Mucosa of gallbladder (tissue), 1 donor: ENCODE measurements at places on chromosomes 6 and 20. TPM values are rescaled to one million over a fixed set of nuclear protein-coding genes. Genes with fewer than 3 reads are reported as not detected.

- no peak for DNase-seq
Observed at GRCh38 chr6:101001607-101002006, 120.5 kb upstream of the ASCC3 start.

DNA sequence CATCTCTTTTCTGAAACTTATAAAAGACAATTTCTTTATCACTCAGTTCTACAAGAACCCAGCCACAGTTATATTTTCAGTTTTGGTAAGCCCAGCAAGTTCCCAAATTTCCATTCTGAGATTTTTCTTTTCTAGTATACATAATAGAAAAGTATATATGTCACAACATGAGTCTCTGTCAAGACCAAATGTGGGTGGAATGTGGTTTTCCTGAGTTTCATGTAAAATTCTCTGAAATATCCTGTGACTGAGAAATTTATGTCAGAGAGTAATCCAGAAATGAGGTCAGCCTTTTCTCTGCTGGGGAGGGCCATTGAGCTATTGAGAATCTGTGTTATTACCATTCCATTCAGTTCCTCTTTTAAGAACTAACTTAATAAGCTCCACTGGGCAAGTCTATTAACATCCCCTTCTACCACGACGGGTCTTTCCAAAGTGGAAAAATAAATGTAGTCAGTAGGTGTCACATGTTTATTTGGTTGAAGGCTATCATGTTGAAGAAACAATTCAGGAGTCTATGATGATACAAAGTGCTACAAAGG lies 100.7 kb upstream of the HMGN3 start:
- no peak for DNase-seq

DNA sequence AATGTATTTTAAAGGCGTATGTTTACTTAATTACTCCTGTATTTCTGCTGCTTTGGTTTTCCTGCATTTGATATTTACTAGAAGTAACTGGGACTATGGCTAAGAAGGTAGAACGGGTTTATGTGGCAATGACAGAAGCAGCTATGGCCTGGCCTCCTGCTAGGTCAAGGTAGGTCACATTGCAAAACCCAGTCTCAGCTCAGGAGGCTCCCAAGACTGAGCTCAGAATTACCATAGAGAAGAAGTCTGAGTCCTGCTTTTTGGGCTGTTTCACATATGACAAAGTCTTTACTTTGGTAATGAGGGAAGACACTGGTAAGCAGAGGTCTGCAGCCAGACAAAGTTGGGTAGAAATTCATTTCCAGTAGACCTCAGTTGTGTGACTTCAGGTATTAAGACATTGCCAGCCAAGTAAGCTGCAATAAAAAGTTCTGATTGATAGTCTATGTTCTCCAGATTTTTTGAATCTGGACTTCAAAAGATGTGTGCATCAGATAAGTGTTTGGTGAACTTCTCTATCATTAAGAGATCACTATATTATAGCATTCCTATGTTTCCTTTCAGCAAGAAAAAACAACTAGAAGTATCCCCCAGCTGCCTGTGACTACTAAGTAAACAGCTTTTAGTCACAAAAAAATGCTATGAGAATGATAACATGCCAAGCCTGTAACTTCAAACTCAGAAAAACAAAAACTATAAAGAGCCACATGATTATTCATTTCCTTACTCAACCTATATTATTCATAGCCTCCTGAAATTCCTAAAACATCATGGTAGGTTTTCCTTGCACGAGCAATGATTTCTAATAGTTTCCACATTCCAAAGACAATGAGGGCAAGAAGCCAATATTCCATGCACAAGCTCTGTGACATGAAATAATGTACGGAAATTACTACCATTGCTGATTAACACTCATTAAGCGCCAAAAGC lies 312.3 kb downstream of the HAO1 start:
- no peak for DNase-seq

Gene GLP1R
- total RNA-seq: 0.06 TPM

Gene PLG
- total RNA-seq: 3.9 TPM

Gene MYMX
- 0.26 TPM for total RNA-seq
